ENCODE measurements at places on chromosomes 2 and 18.
A peak's percentile ranks its signal among the peaks of the same experiment; 100 is the strongest.

GRCh38 chr2:230893841-230894781 lies 29.4 kb downstream of the ITM2C start:
- peak; percentile 49 for DNase-seq

GRCh38 chr2:58666323-58666970 lies 425.3 kb upstream of the FANCL start:
- DNase-seq = no peak

- no peak for DNase-seq
These were observed 9.0 kb downstream of the TNFRSF11A start for GRCh38 chr18:62334120-62334519.

GRCh38 chr2:122960759-122961641 lies 1064.1 kb upstream of the CNTNAP5 start:
- no peak for DNase-seq

DNA sequence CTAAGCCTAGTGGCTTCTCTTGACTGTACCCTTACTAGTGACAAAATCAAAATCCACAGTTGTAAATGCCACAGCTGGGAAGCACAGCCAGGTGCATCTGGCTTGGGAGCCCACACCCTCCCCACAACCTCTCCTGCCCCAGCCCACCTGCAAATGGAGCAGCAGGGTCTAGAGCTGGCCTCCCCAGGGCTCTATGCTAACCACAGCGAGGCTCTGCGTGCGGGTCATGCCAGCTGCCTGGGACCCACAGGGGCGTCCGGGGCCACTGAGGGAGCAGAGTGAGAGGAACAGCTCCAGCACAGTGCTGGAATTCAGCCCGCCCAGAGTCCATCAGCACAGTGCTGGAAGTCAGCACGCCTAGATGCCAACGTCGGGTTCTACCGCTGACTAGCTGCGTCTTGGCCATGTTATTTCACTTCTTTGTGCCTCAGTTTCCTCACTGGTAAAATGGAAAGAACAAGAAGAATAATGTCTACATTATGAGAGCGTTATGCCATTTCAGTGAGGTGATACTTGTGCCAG lies 109.1 kb upstream of the ID2 start:
- no peak for DNase-seq

- no peak for DNase-seq
These were observed 85.7 kb downstream of the SEMA4F start for GRCh38 chr2:74739733-74740241.

- DNase-seq = no peak
These were observed 441.5 kb upstream of the TNP1 start for GRCh38 chr2:217301142-217301925.

DNA sequence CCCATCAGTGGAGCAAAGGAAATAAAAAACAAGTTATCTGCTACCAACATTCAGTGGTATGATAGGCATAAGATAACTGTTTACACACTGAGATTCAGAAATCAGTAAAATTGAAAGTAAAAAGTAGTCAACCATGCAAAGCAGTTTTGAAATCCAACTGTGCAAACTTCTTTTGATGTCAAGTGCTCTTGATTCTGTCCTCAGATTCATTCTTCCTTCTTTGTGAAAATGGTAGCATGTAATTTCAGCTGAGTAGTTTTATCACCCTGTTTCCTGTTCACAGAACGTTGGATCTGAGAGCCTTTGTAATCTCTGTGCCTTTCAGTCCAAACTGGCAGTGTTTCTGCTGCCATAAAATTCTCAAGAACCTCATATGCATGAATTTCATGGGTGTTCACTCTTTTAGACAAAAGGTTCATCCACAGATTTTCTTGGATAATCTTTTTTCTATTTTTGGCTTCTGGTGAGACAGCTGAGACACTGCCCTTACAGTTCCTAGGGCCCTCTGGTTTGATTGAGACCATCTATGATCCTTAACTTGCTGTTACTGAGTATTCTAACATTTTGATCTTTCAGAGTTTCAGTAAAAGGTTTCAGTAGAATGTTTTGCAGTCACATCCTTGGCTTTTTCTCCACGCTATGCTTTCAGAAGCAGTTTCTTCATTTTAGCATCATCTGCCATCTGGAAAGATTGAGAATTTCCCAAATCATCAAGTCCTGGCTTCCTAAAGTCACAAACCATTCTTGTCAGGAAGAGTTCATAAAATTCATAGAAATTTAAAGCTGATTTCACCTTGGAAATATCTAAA lies 272.3 kb upstream of the EPHA4 start:
- DNase-seq = no peak

GRCh38 chr2:130949954-130950353 lies 113.2 kb downstream of the ARHGEF4 start:
- DNase-seq = no peak

GRCh38 chr2:106830191-106830590 lies 55.8 kb downstream of the ST6GAL2 start:
- DNase-seq = no peak

- DNase-seq = no peak
These were observed 5.4 kb downstream of the SNORC start for GRCh38 chr2:232875256-232876121.

GRCh38 chr18:10590412-10590811 lies 64.6 kb downstream of the NAPG start:
- no peak for DNase-seq

DNA sequence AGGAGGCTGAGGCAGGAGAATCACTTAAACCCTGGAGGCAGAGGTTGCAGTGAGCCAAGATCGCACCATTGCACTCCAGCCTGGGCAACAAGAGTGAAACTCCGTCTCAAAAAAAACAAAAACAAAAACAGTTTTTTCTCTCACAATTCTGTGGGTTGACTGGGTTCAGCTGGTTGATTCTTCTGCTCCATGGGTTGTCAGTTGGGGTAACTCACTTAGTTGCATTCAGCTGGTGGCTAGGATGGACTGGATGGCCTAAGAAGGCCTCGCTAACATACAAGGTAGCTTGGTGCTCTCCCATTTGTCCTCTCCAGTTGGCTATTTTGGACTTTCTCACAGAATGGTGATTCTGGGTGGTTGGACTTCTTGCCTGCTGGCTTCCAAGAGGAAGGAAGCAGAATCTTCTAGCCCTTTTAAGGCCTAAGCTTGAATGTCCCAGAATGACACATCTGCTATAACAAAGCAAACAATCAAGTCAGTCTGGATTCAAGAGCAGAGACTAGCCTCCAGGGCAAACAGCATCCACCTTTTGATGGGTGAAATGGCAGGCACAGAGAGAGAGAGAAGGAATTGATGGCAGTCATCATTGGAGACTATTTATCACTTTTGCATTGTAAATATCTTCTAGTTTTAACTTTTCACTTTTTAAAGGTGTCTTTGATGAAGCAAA lies 17.9 kb downstream of the LAMA3 start:
- no peak for DNase-seq

DNA sequence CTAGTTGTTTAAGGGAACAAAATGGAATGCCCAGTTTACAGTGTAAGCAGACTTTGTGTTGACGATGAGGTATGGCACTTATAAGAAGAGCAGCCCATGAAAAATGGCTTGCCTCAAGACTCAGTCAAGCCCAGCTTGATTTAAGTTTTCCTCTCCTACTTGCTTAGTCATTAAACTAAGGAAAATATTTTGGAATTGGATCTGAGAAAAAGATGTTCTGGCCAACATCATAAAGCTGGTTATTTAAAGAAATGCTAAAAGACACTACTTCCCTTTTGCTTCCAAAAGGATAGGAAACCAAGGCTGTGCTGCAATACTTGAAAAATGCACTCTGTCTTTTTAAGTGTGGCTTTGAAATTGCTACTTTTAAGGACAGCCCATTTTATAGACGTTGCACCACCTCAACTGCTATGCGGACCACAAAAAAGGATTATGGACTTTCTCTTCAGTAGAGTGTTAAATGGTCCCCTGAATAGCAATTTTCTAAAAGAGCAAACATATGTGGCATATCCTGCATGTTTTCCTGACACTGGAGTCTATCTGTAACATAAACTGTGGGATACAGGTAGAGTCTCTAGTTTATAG lies 32.1 kb downstream of the CCDC141 start:
- DNase-seq = no peak

- DNase-seq = no peak
These were observed 300.4 kb downstream of the ZNF407 start for GRCh38 chr18:74897971-74898657.

DNA sequence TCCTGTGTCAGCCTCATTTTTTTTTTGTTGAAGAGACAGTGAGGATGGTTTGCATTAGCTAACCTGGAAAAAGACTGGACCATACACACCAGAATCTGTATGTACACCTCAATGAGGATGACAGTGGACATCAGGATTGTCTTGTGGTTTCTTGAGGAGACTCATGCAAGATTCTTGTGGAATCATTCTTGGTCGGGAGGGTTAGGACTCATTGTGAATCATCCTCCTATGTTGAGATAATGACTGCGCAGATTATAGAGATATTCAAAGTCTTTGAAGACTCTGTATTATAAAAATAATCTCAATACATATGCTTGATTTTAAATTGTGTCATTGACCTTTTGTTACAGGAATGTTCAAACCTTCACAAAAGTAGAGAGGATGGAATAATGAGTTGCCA lies 49.1 kb upstream of the DOCK10 start:
- no peak for DNase-seq

DNA sequence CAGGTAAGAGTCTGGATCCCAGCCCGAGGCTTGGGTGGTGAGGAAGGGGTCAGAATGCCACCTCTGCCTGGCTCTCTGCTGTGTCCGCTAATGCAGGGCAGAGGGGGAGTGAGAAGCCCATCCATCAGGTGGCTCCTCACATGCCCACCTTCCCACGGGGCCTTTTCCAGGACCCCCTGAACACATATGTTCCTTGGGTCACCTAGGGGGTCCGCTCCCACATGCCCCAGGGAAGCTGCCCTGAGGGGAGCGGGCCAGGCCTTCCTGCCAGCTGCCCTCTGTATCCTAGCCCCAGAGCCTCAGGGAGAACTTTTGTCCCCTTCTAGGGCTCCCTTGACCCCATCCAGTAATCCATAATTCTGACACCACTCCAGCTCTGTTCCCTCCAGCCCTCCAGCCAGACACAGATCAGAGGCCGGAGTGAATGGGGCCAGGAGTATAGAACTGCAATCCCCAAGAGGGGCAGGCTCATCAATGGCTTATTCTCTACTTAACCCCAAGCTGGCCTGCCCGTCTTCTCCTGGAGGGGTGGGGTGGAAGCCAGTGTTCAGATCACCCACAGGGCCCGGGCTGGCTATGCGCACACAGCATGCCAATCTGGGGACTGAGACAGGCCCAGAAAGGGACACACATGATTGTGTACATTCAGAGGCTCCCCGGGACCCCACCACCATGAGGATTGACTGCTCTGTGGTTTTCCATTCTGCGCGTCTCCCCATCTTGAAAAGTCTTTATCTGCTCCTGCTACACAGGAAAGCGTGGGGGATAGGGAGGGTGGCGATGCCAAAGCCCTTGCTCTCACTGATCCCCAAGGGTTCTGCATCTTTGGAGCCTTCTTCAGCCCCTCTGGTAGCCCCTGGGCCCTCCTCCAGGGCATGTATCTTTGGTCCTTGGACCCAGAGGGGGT lies 1.1 kb downstream of the EMILIN1 start:
- DNase-seq = no peak

GRCh38 chr2:175824243-175824642 lies 177.8 kb downstream of the LNPK start:
- DNase-seq = no peak

DNA sequence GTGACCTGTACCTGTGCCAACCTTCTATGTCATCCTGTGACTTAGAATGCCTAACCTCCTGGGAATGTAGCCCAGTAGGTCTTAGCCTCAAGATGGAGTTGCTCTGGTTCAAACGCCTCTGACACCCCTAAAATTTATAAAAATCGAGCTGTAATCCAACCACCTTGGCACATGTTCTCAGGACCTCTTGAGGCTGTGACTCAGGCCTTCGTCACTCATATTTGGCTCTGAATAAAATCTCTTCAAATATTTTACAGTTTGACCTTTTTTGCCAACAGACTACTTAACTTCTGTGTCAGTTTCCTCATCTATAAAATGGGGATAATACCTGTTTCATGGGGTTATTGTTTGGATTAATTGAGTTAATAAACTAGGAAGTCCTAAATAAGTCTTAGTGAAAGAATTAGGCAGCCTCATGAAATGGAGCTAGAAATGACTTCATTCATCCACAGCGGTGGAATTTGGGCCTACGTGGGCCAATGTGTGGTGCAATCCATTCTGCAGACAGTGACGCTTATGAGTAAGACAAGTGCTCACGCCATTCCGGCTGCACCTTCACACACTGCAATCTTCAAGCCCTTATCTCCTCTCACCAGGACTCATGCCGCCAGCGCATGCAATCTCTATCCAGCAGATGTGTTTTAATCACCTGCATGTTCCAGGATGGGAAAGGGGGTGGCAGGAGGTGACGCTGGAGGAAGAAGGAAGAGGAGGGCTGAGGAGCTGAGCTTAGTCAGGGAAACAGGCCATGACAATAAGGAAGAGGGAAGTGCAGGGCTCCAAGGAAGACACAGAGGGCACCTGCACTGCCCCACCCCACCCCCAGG lies 2.0 kb upstream of the UBE2F start:
- DNase-seq = no peak

- no peak for DNase-seq
These were observed 136.4 kb downstream of the INHBB start for GRCh38 chr2:120482334-120482733.

DNA sequence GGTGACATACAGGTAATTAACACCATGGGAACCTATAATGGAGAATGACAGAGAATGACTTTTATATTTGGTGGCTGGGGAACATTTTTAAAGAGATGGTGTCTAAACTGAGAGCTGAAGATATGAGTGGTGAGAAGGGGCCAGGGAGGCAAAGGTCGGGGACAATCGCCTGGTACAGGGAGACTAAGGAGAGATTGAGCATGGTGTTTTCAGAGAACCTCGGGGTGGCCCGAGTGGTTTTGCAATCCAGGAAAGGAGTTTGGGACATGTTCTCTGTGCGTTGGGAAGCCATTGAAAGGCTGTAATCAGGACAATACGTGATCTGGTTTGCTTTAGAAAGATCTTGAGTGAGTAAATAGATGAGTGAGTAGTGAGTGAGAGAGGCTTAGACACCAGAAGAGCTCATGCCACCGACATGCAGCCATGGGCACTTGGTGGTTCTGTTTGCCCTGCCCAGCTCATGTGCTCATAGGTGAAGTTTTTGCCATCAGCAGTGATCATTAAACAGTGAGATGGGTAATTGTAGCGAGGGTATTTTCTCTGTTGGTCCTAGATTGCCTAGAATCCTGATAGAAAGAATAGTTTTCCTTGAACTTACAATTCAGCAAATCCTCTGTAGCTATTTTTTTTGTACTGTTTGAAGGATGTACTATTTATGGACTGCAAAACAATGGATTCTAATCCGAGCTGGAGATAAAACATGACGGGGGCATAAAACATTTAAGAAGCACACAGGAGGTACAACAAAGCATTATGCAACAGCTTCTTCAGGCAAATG lies 114.7 kb downstream of the SH3RF3 start:
- DNase-seq = no peak

DNA sequence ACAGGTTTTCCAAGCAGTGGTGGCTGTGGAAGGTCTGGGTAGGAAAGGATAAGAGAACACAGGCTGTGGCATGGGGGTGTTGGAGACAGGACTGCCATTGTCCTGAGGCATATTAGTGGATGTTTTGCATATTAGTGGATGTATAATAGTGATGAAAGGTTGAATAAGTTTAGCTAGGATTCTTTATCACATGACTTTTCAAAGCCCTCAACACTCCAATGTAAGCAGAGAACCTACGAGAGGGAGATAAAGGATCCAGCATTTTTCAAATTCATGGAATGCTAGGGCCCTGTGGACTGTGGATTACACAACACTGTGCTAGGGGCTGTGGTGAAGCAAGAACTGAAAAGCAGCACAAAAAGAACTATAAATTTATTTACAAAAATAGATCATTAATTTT lies 63.2 kb downstream of the POLE4 start:
- DNase-seq = no peak

All from CD4-positive, alpha-beta T cell treated with Interleukin-15 for 1 hour (primary cell).